Prostate gland (tissue), 2 donors: ENCODE measurements at places on chromosomes 1 and 21.

GRCh38 chr1:183821889-183822611 lies 17.1 kb downstream of the RGL1 start:
- DNase-seq, result no peak

GRCh38 chr21:23936224-23936623 lies 1671.1 kb downstream of the MRPL39 start:
- no peak for DNase-seq

- DNase-seq, result no peak
Measured at GRCh38 chr1:6224718-6225117, 11.0 kb downstream of the ICMT start.

DNA sequence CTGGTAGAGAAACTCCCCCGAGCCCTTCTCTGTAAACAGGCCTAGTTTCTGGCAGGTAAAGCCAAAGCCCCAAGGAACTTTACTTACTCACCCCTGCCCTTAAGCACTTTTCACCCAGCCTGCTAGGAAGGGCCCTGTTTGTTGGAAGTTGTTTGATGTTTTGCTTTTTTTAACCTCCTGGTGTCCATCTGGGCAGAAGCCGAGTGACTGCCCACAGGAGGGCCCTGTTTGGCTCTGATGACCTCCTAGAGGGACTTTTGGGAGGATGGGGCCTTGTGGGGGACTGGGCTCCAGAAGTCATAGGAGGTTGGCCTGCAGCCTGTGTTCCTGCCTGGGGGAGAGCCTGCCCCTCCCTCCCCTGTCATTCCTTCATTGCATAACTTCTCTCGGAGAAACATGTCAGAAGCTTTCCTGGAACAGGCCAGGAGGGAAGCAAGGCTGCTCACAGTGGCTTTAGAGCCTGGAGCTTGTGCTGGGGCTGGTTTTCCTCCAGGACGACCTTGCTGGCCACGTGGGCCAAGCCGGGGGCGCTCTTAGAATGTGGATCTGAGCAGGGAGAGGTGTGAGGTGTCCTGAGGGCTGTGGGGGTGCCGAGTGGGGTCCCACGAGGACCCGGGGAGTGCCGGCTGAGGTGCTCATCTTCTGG lies 33.9 kb downstream of the COQ8A start:
- no peak for DNase-seq

GRCh38 chr1:12597792-12598191 lies 20.2 kb downstream of the DHRS3 start:
- peak; percentile 92 for DNase-seq

- DNase-seq, result no peak
Measured at GRCh38 chr1:54866801-54867716, 19.9 kb downstream of the DHCR24 start.

- no peak for DNase-seq
Measured at GRCh38 chr1:10538646-10539355, 64.1 kb downstream of the PEX14 start.

DNA sequence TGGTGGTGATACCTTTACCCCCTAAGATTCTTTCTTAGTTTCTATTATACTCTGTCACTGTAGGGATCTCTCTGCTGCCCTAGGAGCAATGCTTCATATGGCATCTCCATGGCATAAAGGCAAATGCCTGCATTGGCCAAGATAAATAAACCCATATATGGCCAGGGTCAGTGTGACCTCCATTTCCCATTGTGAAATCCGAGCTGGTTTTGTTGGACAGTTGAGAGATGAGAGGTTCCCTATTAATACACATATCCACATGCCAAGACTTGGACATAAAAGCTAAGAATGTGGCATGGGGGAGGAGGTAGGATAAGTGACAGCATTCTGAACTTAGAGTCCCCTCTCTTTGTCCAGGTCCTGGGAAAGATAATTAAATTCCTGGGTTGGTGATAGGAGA lies 1.4 kb downstream of the TPM3 start:
- no peak for DNase-seq

- peak; percentile 32 for DNase-seq
Measured at GRCh38 chr1:35929730-35930592, 944 bp upstream of the AGO3 start.

- DNase-seq, result no peak
Measured at GRCh38 chr1:215005078-215005477, 77.5 kb upstream of the KCNK2 start.

DNA sequence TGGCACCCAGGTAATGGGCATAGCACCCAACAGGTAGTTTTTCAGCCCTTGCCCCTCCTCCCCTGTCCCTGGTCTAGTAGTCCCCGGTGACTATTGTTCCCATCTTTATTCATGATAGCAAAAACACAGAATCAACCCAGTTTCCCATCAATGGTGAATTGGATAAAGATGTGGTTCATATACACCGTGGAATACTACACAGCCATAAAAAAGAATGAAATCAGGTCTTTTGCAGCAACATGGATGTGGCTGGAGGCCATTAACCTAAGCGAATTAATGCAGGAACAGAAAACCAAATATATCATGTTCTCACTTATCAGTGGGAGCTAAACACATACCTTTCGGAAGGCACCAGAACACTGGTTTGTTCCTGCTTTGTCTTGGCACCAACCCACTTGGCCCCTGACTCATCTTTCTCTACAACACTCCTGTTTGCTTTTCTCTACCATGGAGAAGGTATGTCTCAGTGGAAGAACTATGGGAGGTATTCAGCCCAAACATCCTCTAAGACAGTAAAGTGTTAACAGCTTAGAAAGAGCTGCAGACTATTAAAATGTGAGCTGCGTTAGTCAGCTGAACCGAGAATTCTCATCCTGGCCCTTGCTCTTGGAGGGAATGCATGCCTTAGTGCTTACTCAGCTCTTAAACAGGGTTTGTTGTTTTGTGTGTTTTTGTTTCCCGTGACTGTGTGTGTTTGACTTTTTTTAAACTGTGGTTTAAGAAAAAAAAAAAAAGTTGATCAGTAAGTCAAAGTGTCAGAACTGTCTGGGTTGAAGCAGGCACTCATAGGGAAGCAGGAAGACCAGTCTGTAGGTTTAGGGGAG lies 203.0 kb downstream of the TOMM20 start:
- DNase-seq, result peak; percentile 50

DNA sequence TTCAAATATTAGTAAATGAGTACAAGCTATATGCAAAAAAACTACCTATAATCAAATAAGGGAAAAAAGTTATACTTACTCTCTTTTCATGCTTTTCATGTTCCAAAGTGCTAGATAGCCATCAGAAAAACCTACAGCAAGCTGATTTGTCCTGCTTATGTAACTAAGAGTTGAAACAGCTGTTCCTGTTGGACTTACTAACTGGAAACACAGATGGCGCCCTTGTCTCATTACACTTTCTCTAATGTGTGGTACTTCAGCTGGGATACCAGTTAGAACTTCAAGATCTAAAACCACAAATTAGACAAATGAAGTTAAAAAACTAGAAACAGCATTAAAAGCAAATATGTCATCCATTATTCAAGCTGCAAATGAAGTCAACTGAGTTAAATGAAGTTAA lies 24.3 kb downstream of the AHCTF1 start:
- peak; percentile 14 for DNase-seq

DNA sequence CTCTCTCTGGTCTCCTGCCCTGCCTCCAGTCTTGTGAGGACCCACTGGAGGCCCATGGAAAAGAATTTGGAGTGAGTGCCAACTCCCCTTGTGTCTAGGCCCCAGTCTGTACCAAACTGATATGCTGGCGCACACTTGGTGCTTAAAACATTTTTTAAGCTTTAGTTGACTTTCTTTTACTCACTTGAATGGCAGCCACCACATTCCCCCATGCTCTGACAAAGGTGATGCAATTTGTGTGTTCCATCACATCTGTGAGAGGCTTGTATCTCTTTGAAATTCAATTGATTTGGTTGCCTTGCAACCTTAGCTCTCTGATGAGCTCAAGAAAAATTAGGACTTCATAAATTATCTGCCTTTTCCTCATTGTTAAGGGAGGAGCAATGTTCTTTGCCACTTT lies 30.5 kb upstream of the WDTC1 start:
- no peak for DNase-seq

GRCh38 chr1:8685463-8685862 lies 132.0 kb downstream of the RERE start:
- DNase-seq, result no peak

- no peak for DNase-seq
Measured at GRCh38 chr1:19772053-19772452, 27.7 kb downstream of the TMCO4 start.
